Fibroblast of skin of back (primary cell): ENCODE measurements at places on chromosomes 13 and 19.
A peak's percentile ranks its signal among the peaks of the same experiment; 100 is the strongest.

DNA sequence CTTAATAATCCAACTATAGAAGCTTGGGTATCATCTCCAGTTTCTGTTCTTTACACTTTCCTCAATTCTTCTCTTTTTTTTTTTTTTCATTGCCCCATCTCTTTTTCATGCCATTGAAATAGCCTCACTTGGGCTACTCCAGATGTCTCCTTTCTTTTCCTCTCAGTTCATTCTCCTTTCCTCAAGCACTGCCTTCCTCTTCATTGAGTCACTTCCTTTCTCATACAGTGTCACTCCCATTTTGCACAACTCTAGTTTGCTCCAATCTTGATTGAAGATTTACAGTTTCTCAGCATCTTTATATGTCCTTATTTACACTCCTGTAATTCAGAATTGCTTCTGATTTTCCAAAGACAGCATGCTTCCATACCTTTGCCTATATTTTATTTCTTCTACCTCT, 61.3 kb downstream of the IPO5 start:
- peak; percentile 85 for DNase-seq

DNA sequence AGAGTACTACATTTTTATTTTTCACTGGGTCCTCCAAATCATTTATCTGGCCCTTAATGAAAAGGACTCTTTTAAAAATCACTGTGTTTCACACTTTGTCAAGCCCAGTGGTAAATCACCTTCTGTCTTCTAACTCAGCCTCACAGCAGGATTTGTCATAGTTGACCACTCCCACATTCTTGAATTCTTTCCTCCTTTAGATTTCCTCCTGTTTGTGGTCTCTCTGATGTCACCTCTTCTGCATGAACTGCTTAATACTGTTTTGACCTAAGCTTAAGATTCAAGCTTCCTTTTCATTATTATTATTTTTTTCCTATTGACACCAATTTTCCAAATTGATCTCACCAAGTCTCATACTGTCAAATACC, 899.8 kb upstream of the MIR17HG start:
- peak; percentile 83 for DNase-seq

- DNase-seq, result no peak
Measured at GRCh38 chr19:45815481-45816216, 541 bp upstream of the RSPH6A start.

DNA sequence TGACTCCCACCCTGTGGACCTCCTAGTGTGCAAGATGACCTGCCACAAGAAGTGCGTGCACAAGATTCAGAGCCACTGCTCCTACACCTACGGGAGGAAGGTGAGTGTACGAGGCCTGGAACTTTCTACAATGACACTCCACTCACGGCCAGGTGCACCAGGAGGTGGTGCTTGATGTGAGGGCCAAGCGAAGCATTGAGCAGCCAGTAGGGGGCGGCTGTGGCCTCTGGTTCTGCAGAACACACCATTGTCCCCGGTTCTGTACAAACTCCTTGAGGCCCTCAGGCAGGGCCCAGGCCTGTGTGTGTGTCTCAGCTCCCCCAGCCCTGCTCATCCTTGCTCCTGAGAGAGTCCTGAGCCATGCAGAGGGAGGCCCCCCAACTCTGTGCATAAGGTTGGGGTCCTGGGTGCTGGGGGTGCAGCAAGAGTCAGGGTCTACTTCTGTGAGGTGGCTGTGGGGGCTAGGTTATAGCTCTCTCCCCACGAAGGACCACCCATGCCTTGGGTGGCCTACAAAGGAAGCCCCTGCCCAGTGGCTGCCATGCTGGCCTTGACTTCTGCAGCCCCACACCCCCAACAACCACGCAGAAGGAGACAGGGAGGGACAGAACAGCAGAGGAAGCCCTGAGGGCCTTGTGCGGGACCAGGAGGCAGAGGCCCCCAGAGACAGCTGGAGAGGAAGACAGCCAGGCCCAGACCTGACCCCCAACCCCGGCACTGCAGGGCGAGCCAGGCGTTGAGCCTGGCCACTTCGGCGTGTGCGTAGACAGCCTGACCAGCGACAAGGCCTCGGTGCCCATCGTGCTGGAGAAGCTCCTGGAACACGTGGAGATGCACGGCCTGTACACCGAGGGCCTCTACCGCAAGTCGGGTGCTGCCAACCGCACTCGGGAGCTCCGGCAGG, 9.7 kb upstream of the USE1 start:
- peak; percentile 35 for DNase-seq

- DNase-seq, result peak; percentile 66
Measured at GRCh38 chr19:13597640-13598039, 91.4 kb upstream of the CACNA1A start.

GRCh38 chr13:113959198-113959597, 14.7 kb downstream of the C13orf46 start:
- no peak for DNase-seq

- no peak for DNase-seq
Measured at GRCh38 chr13:110525328-110526319, 35.9 kb downstream of the RAB20 start.

- DNase-seq, result no peak
Measured at GRCh38 chr19:58338336-58338735, 11.5 kb downstream of the ZSCAN22 start.

- no peak for DNase-seq
Measured at GRCh38 chr19:38055010-38055409, 148.0 kb downstream of the SIPA1L3 start.

DNA sequence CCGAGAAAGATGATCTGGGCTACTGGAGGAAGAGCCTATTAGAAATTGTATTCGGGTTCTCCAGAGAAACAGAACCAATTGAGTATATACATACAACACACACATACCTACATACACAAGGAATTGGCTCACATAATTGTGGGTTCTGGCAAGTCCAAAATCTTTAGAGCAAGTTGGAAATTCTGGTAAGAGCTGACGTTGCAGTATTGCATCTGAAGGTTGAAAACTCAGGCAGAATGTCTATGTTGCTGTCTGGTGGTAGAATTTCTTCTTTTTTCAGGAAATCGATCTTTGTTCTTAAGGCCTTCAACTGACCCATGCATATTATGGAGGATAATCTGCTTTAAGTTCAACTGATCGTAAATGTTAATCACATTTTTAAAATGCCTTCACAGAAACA, 15.5 kb upstream of the OLFM4 start:
- no peak for DNase-seq

- no peak for DNase-seq
Measured at GRCh38 chr13:41457589-41458186, 338 bp downstream of the RGCC start.

DNA sequence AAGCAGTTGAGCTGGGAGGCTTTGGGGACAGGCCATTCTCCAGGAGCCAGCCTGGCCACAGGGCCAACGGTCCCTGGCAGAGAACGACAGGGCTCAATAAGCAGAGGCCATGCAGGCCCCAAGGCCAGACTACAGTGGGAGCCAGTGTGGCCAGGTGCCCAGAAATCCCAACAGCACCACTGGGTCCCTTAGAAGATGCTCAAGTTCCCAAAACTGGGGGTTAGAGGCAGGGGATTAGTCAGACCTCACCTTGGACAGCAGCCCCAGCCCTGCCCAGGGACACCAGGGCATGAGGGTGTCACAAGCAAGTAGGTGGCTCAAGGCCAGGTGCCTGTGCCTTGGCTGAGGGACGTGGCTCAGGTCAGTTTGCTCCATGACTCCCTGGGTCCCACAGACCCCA, 12.8 kb downstream of the SCGB2B2 start:
- no peak for DNase-seq

GRCh38 chr19:47176627-47177090, 46.0 kb downstream of the SAE1 start:
- peak; percentile 90 for DNase-seq
